AG10803 (cell line): ENCODE measurements at places on chromosomes 5 and 9.

DNA sequence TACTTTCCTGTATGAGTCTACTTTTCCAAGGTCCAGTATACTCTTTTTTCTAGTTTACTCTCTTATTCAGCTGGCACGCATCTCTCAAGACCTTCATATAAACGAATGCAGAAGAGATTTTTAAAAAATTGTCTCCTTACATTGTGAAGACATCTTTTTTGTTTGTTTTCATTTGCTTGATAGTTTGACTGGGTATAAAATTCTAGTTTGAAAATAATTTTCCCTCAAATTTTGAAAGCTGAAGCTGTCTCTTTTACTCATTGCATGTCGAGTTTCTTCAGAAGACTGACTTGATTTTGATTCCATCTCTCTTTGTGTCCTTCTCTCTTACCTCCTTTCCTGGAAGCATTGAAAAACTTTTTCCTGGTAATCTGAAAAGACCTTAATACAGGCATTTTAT is 3.1 kb upstream of the PCDHB11 start:
- DNase-seq, result no peak

GRCh38 chr5:115557667-115558387 is 13.3 kb upstream of the FEM1C start:
- peak; percentile 17 for DNase-seq

DNA sequence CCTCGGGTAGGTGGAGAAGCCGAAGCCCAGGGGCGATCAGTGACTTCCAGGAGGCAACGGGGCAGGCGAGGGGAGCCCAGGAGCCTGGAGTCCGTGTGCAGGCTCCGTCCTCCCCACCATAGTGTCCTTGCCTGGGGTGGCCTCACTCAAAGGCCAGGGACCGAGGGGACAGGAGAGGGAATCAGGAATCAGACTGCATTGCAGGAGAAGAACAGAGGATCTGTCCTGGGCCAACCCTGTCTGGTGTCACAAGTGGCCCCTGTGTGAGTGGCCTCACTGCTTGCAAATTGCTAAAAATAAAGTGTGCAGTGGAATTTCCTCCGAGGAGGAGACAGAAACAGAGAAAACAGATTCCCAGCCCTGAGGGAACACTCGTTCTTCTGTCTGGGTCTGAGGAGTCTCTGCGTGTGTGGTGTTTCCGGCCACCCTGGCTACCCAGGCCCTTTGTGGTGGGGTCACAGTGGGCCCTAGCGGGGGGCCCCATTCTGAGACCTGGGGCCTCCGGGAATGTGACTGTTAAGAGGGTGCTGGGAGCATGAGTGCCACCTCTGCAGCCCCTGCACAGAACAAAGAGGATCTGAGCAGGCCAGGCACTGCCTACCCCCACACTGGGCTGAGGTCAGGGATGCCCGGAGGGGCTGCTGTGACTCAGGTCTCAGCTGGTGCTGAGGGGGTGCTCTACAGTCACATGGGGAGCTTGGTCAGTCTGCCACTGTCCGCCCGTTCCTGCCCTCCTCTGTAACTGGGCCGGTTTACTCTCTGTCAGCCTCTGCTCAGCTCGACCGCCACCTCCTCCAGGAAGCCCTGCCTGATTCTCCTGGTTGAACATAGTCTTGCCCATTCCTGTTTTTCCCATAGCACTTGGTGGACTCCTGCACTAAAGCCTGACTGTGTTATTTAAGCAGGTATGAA is 7.4 kb downstream of the TRAF1 start:
- no peak for DNase-seq

- DNase-seq, result peak; percentile 3
Measured at GRCh38 chr9:73667749-73668148, 516.1 kb downstream of the ANXA1 start.

DNA sequence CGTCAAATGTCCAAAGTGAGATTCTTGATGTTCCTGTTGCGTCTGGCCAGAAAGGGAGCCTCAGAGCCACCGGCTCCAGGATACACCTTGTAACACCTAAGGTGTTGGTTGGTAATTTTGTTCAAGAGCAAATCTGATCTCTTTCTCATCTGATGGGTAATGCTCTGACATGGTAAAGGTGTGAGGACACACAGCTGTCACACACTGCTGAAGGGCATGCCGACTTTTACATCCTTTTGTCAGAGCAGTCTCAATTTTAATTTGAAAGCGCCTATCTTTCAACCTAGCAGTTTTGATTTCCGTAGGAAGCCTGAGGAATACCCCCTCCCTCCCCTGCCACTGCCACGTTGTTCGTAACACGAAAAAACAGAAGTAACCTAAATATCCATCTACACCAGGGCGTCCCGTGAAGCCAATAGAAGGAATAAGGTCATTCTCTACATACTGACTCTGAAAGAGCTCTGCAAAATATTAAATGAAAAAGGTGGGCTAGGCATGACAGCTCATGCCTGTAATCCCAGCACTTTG is 57.4 kb downstream of the TSTD2 start:
- no peak for DNase-seq

DNA sequence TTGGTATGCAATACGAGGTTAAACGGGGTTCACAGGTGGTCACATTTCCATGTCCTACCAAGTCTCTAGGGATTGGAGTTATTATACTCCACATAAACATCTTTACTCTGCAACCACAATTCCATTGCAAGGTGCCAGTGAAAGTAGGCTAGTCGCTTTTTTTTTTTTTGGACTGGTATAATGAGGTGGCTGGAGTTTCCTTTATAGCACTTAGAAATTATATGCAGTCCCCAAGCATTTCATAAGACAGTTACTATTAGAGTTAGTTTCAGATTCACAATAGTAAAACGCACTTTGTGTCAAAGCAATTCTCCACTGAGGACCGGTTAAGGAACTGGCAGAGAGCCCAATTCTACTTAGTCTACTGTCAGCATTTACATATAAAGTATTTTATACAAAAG is 1.4 kb downstream of the MEF2C start:
- peak; percentile 8 for DNase-seq

DNA sequence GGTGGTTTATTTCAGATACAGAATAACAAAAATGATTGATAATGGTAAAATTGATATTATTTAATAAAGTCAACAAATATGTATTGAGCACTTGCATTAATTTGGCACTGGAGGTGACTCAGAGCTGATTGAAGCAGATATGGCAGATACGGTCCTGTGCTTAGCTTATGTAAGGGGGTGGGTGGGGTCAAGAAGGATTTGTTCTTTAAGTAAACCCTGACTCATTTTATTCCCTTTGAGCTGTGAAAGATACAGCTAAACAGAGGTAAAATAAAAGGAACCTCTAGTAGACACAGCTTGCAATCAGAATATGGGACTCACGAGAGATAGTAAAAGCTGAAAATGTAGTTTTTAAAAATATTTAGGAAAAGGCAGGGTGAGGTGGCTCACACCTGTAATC is 201.3 kb upstream of the CLINT1 start:
- no peak for DNase-seq

DNA sequence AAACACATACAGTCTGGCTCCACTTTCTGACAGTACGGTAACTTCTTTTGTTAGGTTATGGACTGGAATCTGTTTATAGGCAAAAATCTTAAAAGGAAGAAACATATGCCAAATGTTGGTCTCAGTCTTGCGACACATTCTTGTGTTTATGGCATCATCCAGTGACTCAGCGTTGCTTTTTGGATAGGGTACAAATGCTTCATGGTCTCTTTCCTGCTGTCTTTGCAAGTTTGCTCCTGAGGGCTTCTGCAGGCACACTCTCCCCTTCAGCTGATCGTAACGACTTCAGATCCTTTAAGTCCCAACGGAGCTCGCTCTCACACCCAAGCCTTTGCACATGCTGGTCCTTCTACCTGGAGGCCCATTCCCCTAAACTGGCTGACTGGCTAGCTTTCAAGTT is 23.6 kb upstream of the TNFSF8 start:
- DNase-seq, result peak; percentile 92

DNA sequence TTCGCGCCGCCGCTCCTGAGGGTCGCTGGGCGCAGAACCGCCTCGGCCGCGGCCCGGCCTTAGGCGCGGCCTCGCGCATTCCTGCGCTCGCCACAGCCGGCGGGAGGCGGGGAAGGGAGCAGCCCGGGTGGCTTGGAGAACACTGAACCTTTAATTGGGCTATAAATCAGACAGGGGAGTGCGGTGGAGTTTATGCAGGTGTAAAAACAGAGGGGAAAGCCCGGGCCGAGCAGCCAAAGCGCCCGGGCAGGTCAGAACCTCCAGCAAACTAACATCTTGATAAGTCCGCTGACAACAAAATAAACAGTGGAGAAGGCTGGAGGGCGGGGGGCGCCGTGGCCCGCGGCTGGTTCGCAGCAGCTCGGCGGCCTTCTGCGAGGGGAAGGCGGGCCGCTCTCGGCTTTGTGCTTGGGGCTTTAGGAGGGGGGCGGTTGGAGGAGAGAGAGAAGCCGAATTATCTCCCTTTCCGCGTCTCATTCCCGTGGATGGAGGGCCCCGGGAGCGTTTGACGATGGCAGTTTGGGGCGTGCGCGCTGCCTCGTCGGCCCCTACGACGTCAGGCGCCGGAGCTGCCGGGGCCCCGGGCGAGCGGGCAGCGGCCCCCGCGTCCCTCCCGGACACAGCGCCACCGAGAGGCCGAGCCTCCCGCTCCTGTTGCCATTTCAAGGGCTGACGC is 11.3 kb downstream of the FOXD1 start:
- peak; percentile 80 for DNase-seq

DNA sequence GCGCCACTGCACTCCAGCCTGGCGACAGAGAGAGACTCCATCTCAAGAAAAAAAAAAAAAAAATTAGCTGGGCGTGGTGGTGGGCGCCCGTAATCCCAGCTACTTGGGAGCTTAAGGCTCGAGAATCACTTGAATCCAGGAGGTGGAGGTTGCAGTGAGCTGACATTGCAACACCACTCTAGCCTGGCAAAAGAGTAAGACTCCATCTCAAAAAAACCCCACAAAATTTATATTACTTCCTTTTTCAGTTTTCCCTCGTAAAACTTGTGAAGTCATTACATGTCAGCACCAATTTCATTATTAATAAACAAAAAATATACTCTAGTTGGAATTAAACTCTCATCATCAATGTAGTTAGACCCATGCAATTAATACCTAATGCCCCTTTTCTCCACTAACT is 43.9 kb downstream of the SHLD3 start:
- DNase-seq, result no peak

GRCh38 chr5:76240336-76240735 is 157.2 kb downstream of the SV2C start:
- DNase-seq, result no peak

DNA sequence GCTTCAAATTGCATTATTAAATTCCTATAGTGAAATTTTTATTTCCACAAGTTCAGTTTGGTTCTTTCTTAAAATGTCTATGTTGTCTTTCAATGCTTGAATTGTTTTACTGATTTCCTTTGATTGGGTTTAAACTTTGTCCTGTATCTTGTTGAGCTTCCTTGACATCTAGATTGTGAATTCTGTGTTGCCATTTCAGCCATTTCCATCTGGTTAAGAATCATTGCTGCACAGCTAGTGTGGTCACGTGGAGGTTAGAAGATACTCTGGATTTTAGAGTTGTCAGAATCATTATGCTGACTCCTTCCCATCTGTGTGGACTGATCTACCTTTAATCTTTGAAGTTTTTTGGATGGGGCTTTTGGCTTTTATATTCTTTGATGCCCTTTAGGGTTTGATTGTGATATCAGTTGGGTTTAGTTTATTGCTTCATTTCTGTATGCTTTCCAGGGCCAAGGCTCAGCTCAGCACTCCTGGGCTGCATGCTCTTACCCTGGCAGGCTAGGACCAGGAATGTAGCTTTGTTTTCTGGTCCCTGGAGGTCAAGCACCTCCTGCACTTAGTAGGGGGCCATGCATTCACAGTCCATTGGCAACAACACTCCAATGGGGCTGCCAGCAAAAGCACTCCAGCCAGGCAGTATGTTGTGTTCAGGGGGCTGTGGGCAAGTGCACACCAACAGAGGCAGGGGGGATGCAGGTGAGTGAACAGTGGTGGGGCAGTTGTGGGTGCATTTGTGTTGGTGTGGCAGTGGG is 141.4 kb downstream of the PRR16 start:
- peak; percentile 48 for DNase-seq

DNA sequence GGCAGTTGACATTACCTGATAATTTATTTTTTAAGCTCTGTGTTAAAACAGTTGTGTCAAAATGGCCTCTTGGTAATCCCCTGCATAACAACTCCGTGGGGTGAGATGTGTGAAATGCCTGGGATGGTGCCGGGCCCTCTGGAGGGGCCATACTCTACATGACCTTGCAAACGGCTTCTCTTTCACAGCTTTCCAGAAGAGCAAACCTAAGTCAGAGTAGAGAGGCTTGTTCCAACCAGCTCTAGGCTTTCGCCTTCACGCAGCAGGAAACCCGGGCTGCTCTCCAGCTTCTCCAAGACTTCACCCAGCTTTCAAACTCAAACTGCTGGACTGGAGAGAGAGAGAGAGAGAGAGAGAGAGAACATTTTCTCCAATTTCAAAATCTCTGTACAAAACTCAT is 120.1 kb downstream of the SNX18 start:
- DNase-seq, result peak; percentile 43

- DNase-seq, result no peak
Measured at GRCh38 chr5:118981783-118982182, 6.6 kb downstream of the DTWD2 start.

- peak; percentile 84 for DNase-seq
Measured at GRCh38 chr5:93995126-93995621, 253.8 kb upstream of the POU5F2 start.

DNA sequence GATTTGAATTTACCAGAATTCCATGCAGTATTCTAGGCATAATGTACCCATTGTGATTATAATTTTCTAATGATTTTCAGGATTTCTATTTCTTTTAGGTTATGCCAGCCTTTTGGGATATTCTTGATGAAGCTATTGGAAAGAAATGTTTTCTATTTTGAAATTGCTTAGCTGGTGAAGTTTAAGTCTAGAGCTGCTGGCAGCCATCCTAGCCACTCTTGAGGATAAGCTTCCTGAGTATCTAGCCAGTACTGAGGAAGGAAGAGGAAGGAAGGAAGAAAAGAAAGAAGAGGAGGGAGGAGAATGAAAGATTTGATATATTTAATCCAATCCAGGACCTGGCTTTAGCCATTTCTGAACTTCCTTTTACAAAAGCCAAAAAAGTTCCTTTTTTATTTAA is 142.1 kb upstream of the DAB2 start:
- DNase-seq, result peak; percentile 31

GRCh38 chr9:20569525-20569924 is 52.8 kb downstream of the MLLT3 start:
- no peak for DNase-seq

DNA sequence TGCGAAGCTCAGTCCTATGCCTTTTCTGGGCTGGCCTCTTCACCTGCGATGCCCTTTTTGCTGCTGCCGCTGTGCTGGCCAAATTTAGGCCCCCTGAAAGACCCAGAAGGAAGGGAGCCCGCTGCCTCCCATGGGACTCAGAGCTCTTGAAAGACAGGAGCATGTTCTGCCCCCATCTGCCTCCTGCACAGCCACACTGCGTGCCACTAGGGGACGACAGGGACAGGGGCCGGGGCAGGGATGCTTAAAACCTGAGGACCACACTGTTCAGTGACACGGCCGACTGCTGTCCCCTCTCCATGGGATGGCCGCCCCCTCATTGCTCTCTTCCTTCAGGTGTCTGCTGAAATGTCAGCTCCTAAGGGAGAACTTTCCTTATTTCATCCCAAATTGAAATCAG is 132.4 kb downstream of the ADAMTS2 start:
- DNase-seq, result no peak

- no peak for DNase-seq
Measured at GRCh38 chr9:76570826-76571225, 111.8 kb downstream of the GCNT1 start.

GRCh38 chr5:39201781-39202596 is 17.4 kb downstream of the FYB1 start:
- no peak for DNase-seq

GRCh38 chr9:127188396-127188795 is 66.0 kb upstream of the ANGPTL2 start:
- no peak for DNase-seq

GRCh38 chr5:154207204-154207603 is 16.7 kb downstream of the GALNT10 start:
- DNase-seq, result no peak

GRCh38 chr5:142079306-142079721 is 29.3 kb upstream of the NDFIP1 start:
- DNase-seq, result no peak
